Stimulated activated CD8-positive, alpha-beta memory T cell treated with anti-CD3 and anti-CD28 coated beads, Interleukin-4, amount 100 ng/mL, for 1 hour (primary cell): ENCODE measurements at places on chromosomes 6 and 20.

GRCh38 chr6:109961611-109962041 is 16.5 kb upstream of the GPR6 start:
- DNase-seq, result no peak

DNA sequence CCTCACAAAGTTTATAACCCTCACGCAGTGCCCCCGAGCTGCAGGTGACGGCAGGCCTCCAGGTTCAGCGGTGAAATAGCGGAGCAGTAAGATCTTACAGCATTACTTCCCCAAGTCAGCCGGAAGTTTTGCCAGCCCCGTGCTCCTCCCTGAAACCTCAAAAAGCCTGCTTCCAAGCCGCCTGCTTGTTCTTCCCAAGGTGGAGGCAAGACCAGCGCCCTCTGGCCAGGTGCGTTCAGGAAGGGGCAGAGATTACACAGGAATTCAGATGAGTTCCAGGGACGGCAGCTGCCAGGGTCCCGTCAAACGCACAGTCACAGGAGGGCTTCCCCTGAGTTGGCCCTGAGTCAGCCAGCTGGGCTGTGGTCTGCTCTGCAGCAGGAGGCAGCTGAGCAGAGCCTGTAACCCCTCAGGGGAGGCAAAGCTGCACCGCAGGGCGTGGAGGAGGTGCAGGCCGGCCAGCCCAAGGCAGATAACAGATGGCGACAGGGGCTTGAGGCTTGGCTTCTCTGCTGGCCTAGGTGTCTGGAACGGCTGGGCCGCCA is 124.1 kb upstream of the RPS6KA2 start:
- no peak for DNase-seq

- DNase-seq, result no peak
These were observed 19.1 kb downstream of the ZFP64 start for GRCh38 chr20:52172392-52173047.

DNA sequence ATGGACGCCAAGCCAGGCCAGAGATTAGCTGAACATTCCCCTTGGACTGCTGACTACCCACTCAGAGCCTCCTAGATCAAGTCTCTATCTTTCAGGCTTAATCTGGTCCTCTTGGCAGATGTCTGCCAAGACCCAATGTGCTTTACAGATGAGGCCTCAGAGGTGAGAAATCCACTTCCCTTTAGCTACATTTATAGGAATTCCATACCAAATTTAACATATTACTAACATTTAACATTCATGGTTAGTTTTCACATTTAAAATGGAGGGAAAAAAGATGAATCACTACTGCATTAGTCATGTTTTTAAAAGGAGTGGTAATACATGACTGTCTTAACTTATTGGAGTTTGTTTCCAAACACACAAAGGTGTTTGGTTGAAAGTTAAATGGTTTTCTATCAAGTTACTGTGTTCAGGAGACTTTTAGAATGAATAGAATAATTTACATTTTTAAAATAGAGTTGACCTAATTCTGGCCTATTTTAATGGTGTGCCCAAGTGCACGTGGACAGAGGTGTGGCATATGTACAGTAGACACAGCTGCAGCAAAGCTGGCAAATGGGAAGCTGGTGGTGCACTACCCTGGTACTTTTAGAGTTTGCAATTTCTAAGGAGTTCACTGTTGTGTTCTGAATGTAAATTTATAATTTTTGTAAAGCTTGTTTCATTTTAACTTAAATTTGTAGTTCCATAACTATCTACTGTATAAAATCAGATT is 41.9 kb upstream of the CALHM6 start:
- no peak for DNase-seq

- DNase-seq, result no peak
These were observed 66.1 kb downstream of the TSHZ2 start for GRCh38 chr20:53038299-53038698.

DNA sequence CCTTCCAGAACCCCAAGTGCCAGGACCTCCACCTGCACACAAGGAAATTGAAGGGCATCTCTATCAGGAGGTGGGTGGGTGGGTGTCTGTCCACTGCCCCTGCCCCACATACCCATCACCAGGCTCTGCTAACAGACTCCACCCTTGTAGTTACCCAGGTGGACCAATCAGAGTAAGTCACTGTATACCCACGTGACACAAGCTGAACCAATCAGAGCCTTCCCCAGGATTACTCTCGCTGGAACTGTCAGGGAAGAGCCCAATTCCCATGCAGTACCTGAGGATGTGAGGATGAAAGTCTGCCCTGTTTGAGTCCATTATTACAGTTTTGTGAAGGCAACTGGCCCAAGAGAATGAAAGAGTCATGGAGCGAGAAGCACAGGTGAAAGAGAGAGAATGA is 4.2 kb downstream of the OCSTAMP start:
- DNase-seq, result no peak

DNA sequence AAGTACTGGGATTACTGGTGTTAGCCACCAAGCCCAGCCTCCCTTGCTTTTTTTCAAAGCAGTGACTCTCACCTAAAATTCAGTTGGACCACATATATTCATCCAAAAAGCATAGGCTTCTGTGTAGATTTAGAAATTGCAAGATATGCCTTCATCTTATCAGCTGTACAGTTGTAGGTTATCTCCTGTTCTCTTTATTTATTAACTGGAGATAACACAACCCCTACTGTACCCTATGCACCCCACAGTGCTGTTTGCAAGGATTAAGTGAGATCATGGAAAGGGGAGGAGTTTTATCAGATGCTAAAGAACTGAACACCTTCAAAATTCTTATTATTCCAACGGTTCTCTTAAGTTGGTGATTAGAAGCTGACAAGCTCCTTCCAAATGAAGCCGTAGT is 164.4 kb upstream of the JARID2 start:
- no peak for DNase-seq

- DNase-seq, result no peak
These were observed 1.6 kb upstream of the PSMB8 start for GRCh38 chr6:32845384-32845884.

DNA sequence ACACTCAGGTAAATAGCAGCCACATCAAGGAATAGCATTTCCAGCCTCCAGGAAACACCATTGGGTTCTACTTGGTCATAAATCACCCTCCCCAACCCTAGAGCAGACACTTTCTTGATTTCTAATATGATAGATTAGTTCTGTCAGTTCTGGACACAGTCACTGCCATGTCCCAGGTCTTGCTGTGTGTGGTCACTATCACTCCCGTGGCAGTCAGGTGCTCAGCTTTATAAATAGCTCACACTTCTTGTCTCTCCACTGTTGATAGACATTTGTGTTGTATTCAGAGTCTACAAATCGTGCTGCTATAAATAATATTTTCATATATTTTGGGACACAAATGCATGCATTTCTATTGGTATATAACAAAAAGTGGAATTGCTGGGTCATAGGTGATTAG is 13.3 kb downstream of the HLA-F start:
- no peak for DNase-seq

- DNase-seq, result no peak
These were observed 12.0 kb upstream of the TRMT11 start for GRCh38 chr6:125974214-125974866.

DNA sequence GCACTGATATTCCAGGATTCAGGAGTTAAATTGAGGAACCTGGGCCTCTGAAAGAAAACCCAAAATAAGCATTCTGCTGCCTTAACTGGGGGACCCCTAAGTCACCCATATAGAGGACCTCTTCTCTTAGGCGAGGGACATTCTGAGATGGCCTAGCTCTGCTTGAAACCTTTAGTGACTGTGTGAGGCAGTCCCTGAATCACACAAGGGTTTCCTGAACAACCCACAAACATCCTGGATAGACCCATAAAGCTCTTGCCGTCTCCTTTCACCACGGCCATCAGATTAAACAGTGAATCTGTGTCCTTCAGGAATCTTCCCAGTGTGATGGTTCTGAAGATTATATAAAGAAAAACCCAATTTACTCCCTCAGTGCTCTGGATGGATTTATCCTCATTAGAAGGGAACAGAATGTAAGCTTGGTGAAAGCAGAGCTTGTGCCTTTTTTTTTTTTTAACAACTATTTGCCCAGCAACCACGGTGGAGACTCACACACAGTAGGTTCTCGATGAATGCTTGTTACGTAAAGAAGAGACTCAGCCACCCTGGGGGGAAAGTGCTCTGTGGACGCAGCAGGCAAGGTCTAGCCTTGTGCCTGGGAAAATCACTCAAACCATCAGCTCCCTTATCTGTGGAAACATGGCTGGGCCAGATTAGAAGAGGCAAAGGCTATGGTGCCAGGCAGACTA is 39.1 kb upstream of the SIRPG start:
- no peak for DNase-seq

DNA sequence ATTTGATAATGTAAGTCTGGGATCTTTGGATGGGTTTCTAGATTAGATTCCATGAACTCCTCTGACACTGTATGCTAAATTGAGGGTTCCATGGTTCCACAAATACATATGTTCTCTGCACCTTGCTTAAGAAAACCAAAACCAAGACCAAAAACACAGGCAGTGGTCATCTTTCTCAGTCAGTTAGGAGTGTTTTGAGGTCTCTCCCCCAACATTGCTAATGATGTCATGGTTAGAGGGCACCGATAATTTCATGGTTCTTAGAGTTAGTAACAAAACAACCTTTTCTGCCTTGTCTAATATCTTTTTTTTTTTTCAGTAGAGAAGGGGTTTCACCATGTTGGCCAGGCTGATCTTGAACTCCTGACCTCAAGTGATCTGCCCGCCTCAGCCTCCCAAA is 44.5 kb downstream of the ARID1B start:
- DNase-seq, result no peak

DNA sequence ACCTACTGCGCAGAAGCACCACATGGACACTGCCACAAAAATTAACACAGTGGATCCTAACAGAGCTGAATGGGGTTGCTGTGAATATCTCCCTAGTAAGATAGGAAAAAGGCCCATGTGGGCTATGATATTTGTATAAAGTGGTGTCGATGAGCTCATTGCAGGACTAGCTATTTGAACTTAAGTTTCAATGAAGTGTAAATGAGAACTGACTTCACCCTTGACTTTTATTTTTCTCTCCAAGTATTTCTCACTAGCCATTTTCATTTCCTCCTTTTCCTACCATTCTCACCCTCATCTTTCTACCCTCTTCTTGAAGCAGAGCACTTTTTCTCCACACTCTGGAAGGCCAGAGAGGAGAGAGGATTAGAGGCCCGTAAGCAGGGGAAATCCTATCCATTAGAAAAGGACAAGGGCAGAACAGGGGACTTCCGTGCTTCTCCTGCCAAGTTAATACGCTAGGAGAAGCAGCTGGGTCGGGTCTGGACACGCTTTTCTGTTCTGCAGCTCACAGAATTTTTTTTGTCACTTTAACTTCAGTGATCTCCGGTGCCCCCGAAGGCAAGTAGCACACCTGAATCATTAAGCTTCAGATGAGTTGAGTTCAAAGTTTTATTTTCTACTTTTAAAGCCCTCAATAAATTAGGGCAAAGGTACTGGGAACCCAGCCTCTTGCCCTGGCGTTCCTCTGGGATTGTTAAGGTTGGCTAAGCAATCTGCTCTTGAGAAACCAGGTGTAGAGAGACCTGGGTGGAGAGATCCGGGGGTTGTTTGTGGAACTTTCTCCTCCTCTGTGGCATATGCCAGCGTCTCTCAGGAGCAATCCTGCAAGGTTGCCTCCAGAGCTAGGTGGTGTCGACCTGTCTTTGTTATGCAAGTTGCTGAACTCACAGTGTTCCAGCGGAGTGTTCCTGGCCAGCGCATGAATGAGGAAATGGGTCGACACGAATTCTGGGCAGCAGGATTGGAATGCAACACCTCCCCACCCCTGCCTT is 56.2 kb upstream of the ARID1B start:
- no peak for DNase-seq

DNA sequence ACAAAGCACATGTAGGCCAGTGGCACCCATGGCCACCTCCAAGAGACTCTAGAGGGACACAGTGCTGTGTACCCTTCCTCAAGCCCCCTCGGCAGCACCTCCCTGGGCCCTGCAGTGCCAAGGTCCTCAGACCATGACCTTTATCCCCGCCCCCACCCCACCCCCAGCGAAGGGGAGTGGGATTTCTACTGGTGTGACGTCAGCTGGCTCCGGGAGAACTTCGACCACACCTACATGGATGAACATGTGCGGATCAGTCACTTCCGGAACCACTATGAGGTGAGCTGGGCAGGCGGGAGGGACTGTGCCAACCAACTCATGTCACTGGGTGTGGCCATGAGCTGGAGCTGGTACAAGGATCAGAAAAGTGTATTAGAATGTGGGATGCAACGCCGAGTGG is 38.0 kb downstream of the TTLL9 start:
- no peak for DNase-seq
